Hematopoietic multipotent progenitor cell treated with erythropoietin and hydrocortisone succinate and interleukin-3 and kit ligand, for 15 days (in vitro differentiated cells): ENCODE measurements at places on chromosomes 1 and 21.

- DNase-seq = no peak
Measured at GRCh38 chr1:30807318-30808066, 49.9 kb upstream of the LAPTM5 start.

GRCh38 chr1:231467986-231468385 lies 45.9 kb upstream of the EGLN1 start:
- DNase-seq = no peak

DNA sequence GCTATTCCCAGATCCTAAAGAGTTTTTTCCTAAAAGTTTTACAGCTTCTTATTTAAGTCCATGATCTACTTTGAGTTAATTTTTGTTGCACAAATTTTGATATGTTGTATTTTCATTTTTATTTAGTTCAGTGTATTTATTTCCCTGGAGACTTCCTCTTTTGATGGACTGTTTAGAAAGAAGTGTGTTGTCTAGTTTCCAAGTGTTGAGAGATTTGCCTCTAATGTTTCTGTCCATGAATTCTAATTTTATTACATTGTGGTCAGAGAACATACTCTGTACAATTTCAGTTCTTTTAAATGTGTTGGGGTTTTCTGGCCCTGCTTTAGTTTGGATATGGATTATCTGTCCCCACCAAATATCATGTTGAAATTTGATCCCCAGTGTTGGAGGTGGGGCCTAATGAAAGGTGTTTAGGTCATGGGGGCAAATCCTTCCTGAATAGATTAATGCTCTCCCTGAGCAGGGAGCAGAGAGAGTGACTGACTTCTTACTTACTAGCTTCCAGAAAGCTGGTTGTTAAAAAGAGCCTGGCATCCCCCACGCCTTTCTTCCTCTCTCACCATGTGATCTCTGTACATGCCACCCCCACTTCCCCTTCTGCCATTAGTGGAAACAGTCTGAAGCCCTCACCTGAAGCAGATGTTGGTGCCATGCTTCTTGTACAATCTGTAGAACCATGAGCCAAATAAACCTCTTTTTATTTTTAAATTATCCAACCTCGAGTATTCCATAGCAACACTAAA lies 4.6 kb downstream of the CHD1L start:
- DNase-seq = no peak

GRCh38 chr1:149929856-149930255 lies 2.3 kb upstream of the SF3B4 start:
- DNase-seq = no peak

DNA sequence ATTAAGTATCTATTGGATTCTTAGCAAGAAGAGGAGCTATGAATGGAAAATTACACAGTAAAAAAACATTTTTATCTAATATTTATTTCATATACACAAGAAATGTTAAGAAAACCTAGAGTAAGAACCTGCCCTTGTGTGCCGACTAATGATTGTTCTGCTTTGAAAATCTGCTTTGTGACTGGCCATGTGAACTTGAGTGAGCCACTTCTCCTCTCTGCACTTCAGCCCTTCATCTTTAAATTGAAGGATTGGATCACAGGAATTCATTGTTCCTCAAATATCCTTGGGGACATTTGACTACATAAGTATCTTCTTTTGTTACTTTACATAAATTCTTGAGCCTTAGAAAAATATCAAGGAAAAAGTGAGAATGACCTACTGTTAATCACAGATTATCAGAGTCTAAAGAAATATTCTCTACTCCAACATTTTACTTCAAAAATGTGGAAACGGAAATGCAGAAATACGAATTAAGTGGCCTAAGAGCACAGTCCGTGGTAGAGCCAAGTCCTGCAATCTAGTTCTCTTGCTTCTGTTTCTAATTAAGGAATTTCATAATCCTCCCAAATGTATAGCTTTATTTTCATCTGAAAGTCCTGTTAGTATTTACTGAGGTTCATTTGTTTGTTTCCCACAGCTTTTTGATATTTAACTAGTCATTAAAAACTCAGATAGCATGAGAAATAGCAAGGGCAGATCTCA lies 46.3 kb upstream of the SAMSN1 start:
- DNase-seq = no peak

DNA sequence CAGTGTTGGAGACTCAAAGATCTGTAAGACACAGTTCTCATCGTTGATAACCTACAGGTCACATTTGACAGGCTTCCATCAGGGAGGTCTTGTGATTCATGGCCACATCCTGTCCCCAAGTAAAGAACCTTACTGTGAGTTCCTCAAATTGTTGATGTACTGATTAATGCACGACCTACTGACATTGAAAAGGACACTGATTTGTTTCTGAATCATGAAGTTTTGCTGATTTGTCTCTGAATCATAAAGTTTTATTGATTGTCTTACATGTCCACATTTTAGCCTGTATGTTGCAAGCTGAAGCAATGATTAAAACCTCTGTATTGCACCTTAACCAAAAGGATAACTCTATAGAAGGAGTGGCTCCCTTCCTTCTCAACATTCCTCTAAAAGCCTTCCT lies 476.3 kb upstream of the RUNX1 start:
- no peak for DNase-seq

DNA sequence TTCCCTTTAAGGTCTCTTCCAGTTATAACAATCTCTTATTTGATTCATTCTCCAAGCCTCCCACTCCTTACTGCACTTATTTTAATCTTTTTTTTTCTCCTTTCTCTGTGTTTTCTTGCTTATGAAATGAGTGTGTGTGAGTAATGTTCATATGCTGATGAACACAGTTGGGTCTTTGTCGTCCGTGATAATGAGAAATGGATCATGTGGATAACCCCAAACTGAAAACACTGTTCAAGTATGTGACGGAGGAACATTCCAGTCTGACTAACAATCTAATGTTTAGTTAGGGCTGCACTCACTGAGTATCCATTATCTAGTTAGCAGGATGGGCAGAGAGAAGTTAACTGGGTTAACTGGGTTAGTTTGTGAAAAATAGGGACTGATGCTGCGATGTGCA lies 253.1 kb upstream of the DUSP10 start:
- DNase-seq = no peak

DNA sequence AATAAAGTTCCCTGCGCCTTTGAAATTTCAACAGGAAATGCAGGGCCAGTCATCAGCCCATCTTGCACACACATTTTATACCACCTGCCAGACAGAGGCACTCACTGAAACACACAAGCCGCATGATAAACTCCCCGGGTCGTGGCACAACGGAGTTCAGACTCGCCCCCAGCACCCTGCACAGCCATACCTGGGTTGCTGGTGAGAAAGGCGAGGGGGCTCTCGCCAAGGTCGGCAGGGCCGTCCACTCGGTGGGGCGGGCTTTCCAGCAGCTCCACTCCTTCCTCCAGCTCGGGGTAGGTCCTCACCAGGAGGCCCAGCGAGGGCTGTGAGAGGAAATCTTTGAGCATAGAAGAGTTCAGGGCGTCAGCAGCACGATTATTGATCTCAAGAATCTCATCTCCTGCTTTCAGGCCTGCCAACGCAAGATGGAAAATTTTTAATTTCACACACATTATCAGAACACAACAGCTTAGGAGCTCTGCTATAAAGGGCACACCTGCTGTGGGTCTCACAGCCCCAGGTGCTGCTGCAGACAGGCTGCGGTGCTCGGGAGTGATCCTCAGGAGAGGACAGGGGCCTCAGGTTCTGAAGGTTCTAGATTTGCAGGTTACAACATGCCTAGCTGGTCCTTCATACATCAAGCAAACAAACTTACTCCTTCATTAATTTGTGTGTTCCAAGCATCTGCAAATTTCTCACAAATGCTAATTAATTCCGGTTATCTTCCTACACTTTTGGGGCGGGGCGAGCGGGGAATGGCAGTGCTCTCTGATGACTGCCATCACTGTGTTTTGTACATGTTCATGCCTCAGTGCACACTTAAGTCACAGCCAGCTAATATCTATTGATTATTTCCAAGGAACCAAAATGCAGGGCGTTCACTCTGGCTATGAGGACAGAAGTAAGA lies 144.2 kb upstream of the KRTAP19-8 start:
- DNase-seq = no peak

DNA sequence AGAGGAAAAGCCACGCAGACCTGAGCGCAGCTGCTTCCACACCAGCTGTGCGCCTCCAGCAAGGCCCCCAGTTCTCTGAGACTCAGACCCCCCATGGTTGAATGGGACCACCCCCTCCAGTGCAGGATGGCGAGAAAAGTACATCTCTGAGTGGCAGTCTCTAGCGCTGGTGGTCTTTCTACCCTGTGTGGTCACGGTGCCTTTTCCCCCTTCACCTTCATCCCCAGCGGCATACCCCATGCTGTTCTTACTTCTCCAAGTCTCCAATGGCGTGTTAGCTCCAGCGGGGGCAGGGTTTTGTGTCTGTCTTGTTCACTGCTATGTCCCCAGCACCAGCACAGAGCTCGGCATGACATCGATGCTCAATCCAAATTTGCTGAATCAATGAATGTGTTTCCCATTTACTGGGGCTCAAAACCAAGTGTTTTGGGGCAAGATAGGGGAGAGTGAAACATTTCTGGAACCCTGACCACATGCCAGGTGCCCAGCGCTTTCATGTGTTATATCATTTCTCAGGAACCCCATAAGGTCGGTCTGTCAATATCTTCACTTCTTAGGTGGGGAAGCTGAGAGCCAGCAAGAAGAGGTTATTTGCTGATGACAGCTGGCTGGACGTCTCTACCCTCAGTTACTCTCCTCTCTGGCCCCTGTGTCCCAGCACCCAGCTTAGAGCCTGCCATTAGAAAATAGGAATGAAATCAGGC lies 959 bp upstream of the SDC3 start:
- DNase-seq = no peak

GRCh38 chr1:25456502-25456901 lies 25.8 kb downstream of the MACO1 start:
- no peak for DNase-seq

DNA sequence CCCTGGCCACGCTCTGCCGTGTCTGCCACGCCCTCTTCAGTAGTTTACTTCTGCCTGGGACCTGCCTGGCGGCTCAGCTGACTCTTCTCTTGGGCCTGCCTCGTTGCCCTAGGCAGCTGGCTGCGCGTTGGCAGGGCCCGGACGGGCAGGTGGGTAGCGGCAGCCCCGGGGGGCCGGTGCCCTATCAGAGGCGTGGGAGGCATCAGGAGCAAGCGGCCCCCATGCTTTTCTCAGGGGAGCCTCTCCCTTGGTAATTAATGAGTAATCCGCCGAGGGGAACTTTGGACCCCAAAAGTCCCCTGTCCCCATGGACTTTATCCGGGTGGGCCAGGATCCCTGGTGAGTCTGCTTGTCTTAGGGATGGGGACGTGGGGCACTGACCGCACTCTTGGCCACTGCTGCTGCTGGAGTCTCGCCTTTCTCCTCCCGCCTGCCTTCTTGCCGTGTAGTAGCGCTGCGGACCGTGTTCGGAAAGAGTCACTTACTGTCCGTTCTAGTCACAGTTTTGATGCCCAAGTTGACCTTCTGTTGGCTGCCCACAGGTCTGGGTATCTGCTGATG lies 22.7 kb downstream of the SKI start:
- DNase-seq = no peak

- no peak for DNase-seq
Measured at GRCh38 chr1:96641282-96641681, 80.3 kb upstream of the PTBP2 start.

DNA sequence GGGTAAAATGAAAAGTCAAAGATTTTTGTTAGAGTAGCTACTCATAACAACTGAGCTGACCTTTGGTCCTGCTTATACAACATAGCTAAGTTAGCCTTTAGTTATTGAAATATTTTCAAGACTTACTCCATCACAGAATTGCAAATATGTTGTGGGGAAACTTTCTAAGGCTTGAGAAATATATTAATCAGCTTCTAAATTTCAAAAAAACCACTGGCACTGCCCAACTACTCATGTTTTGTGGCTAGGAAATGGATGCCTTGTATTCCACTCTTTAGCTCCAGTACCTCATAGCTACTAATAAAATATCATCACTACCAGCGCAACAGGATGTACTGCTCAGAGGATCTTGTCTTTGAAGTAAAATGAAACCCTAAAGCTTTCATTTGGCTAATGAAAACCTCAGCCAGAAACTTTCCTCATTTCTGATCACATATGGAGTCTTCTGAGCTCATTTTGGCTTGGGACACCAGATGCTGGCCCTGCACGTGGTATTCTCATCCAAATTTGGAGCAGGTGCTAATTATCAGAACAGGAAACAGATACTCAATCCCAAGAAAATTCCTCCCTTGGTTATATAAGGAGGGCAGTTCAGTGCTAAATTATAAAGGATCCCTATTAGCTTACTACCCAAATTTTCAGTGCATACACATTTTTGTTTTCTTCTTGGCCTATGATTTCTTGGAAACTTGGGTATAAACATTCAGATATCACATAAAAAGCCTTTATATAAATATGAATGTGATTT lies 690.7 kb downstream of the ADGRL2 start:
- no peak for DNase-seq

DNA sequence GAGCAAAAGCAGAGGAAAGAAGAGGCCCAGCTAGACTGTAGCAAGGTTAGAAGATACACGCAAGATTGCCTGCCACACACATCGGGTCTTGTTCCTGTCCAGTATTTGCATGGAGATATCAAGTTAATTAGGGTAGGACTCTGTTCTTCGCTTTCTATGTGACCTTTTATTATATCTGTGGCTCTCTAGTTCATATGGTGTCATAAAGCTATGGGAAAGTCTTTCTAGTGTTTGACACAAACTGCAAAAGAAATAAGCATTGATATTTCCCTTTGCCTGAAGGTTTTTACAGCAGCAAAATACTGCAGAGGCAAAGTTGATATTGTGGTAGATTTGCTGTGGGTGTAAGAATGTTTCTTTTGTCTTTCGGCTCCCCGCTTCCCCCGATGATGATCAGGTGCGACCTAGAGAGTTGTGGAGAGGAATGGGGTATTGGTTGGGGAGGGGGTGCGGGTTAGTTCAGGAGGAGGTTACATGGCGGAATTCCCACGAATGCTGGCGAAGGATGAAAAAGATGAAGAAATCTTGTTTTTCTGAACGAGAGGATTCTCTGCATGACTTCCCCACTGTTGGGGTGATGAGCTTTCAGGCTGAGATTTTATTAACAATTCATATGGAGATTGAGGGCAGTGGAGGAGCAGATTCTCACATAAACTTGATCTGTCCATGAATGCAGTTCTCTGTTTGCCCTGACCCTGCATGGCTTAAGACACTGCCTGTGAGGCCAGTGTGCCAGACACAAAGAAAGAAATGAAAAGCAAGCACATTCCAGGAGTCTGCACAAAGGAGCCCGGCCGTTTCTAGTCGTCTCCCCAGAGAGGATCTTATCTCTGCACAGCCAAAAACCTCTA lies 550.2 kb downstream of the USP25 start:
- DNase-seq = no peak

- DNase-seq = no peak
Measured at GRCh38 chr1:101005183-101005582, 20.4 kb downstream of the DPH5 start.
